ENCODE measurements at places on chromosomes 7 and 10.

GRCh38 chr10:62895063-62895462 lies 78.9 kb upstream of the EGR2 start:
- ATAC-seq = no peak

DNA sequence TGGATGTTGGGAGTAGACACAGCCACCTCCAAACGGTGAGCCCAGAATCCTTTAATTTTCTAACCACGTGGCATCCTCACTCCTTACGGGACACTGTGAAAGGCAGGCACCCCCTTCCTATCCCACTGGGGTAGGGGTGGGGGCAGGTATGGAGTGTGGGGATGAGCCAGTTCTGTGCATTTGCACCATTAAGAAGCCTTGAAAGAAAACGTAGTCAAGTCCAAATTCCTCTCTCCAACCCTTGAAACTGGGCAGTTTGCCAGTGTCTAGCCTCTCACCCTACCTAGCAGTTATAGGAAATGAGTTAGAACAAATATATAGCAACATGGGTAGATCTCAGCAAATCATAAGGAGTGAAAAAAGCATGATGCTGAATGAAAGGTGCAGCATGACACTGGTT lies 92.4 kb upstream of the LEP start:
- ATAC-seq = no peak

GRCh38 chr7:646951-647350 lies 79.5 kb upstream of the DNAAF5 start:
- ATAC-seq = no peak

DNA sequence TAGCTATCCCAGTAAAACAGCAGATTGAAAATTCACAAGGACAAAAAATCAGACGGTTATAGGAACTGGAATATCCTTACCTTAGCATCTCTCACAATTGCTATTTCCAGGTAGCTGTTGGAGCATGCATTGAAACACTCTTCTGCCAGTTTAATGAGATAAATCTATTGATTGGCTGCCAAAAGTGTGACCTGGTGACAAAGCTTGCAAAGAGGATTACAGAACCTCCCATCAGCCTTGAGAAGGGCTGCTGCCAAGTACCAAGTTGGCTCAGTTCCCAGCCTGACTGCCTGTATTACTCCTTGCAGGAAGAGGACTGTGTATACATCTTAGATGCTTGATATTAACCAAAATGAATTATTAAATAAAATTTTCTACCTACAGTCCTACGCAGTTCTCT lies 5.1 kb downstream of the PRLHR start:
- ATAC-seq = no peak

DNA sequence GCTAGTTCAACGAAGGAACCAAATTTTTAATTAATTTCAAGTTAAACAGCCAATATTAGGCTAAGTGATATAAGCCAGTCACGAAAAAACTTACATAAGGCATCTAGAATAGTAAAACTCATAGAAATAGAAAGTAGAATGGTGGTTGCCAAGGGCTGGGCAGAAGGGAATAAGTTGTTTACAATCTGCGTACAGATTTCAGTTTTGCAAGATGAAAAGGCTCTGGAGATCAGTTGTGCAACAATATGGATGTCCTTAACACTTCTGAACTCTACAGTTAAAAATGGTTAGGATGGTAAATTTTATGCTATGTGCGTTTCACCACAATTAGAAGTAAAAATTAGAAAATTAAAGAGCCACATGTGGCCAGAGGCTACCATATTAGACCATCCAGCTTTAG lies 13.3 kb downstream of the SCRN1 start:
- no peak for ATAC-seq

GRCh38 chr7:116661865-116662264 lies 10.1 kb upstream of the MET start:
- no peak for ATAC-seq

DNA sequence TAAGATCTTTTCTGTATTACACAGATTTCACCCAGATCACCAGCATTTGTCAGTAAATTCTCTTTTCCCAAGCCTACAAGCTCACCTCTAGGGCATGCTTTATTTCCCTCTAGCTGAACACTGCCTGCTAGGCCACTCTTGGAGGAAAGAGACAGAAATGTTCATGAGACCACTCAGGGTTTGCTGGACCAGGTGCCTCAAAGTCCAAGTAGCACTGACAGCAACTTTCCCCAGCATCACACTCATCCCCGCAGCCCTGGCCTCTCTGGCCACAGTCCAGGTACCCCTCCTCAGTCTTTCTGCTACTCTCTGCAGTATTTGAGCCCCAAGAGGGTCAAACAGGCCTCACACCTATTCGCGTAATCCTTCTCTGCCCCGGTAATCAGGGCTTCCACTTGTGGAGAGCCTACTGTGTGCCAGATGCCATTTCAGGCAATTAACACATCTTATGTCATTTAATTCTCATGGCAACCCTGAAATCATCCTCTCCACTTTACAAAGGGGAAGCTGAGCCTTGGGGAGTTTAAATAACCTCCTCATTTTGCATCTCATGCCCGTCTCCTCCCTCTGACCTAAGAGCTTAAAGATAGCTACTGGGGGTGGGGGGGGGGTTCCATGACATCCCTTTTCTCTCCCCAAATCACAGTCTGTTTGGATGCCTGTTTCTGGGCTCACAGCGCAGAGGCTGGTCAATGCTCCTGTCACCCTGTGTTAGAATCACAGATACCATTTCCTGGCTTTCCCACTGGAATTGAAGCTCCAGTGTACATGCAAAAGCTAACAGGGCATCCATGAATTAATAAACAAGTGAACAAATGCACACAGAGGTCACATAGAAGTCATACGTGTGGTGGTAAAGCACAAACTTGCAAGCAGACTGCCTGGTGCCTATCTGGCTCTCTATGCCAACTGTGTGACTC lies 88.5 kb downstream of the PRLHR start:
- ATAC-seq = no peak

- ATAC-seq = no peak
Observed at GRCh38 chr10:5406918-5407317, 2.3 kb upstream of the TUBAL3 start.

- ATAC-seq = no peak
Observed at GRCh38 chr10:59234816-59235429, 58.5 kb downstream of the PHYHIPL start.

- no peak for ATAC-seq
Observed at GRCh38 chr7:16918288-16918895, 36.6 kb upstream of the AGR3 start.

DNA sequence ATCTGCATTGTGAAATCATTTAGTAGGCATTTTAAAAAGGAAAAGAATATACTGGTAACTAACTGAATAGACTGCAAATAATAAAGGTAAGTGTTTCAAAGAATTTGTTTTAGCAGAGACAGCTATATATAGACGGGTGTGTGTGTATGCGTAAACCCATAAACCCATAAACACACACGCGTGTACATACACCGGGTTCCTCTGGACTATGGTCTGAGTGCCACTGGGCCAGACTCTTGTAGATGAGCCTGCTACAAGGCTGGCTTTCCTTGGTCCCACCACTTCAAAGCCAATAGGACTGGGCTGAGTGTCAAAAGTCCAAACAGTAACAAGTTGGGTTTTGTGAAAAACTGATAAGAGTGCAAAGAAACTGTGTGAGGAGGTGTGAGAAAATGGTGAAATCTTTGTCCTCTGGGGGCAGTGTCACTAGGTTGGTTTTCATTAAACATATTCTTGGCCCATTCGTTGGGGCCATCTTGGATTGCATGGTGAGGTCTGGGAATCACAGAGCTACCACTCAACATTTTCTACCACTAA lies 39.8 kb downstream of the GNA12 start:
- no peak for ATAC-seq
